ENCODE measurements at places on chromosomes 1 and 21.

DNA sequence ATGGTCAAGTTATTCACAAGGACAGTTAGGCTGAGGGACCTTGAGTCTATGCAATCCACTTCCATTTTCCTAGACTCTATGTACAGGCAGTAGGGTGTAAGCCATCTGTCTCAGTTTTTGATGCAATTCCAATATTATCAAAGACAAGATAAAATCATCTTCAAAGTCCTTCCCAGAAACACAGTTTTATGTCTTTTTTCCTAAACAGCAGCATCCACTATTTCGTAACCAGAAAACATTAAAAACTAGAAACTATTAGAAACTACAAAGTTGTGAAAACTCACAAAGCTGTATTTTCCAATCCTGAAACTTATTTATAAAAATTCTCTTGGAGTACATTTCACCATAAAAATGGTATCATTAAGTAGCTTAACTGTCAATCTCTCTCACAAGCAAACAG is 93.8 kb downstream of the EPS15 start:
- DNase-seq = no peak

DNA sequence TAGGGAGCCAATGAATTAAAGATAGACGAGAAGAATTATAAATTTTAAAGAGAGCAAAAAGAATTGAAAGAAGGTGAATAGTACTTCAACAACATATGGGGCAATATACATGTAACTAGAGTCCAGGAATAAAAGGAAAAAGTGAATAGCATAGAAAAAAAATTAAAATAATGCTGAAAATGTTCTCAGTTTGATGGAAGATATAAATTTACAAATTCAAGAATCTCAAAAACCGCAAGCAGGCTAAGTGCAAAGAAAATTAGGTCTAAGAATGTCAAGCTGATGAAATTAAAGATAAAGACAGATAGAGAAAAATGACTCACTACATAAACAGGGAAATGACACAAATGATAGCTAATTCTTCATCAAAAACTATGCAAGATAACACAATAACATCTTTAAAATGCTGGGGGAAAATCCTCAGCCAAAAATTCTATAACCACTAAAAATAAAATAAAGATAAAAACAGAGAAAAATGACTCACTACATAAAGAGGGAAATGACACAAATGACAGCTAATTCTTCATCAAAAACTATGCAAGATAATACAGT is 326.3 kb downstream of the TBX15 start:
- DNase-seq = no peak

- no peak for DNase-seq
Observed at GRCh38 chr1:181765451-181766026, 282.2 kb downstream of the CACNA1E start.

GRCh38 chr1:178493301-178493741 is 3.4 kb downstream of the CLEC20A start:
- no peak for DNase-seq

DNA sequence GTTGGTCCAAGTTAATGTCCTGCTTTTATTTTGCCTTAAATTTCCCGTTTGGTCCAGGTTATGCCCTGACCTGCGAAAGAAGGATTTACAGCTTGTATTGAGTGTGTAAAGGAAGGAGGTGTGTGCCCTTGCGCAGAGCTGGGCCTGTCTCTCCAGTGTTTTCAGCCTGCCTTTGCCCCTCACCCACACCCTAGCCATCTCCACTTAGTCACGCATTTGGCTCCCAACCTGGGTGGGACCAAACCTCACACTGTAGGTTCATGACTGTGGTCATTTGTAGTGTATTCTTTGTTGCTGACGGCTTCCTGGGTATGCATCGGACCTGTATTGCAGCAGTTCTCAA is 572 bp upstream of the SRSF10 start:
- DNase-seq = peak; percentile 31

GRCh38 chr21:45050797-45051489 is 23.4 kb upstream of the ADARB1 start:
- peak; percentile 85 for DNase-seq

DNA sequence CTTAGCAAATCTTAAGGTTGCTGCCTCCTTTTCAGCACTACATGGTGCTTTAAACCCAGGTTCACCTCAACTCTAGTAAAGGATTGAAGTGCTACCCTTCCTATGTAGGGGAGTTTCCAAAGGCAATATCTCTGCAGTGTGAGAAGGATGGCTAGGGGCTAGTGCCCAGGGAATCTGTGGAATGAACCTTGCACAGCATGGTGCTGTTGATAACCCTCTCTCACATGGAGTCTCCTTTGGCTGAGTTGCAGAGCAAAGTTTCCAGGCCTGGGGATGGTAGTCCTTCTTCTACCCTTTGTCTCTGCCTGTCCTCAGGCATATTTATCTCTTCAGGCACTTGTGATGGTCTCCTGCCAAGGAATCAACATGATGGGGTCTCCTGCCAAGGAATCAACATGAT is 59.4 kb downstream of the AXDND1 start:
- DNase-seq = no peak

DNA sequence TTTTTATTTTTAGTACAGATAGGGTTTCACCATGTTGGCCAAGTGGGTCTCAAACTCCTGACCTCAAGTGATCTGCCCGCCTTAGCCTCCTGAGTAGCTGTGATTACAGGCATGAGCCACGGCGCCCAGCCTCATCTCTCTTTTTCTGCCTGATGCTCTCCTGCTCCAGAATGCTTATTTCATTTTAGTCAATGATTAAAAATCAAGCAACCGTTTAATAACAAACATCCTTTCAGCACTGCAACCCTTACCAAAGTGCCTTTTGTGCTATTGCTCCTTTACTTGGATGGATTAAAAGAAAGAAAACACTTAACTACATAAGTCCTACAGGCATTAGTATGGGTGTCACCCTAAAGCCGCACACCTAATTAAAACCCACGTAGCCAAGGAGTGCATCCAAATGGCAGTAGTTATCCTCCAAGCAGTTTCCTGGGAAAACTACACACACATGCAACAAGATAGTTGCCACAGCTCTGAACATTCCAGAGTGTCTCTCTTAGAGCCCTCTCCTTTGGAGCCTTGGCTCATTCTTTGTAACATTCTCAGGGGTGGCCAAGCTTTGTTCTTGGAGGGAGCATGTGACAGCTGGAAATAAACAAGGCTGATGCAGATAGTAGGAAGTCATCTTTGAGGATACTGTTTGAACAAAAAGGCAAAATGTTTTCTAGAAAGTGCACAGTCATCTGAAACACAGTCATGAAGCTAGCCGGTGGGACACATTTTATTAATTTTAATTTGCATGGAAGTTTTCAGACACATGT is 51.2 kb downstream of the KCNJ15 start:
- DNase-seq = no peak

DNA sequence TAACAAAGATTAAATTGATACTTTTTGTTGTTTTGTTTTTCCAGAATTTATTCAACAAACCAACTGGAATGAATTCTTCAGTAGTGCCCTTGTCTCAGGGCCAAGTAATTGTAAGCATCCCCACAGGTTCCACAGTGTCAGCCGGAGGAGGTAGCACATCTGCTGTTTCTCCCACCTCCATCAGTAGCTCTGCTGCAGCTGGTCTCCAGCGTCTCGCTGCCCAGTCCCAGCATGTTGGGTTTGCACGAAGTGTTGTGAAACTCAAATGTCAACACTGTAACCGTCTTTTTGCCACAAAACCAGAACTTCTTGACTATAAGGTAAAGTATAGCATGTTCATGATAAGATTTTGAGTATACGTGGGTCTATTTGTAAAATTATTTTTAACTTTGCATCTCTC is 118.5 kb downstream of the ZMYM4 start:
- DNase-seq = no peak

- DNase-seq = no peak
Observed at GRCh38 chr1:223547316-223548114, 118.0 kb downstream of the CAPN8 start.
